ENCODE measurements at places on chromosomes 7 and 10.

GRCh38 chr7:157617401-157617800, 280.6 kb downstream of the DNAJB6 start:
- no peak for DNase-seq

GRCh38 chr10:108956149-108956548, 967.2 kb downstream of the XPNPEP1 start:
- no peak for DNase-seq

DNA sequence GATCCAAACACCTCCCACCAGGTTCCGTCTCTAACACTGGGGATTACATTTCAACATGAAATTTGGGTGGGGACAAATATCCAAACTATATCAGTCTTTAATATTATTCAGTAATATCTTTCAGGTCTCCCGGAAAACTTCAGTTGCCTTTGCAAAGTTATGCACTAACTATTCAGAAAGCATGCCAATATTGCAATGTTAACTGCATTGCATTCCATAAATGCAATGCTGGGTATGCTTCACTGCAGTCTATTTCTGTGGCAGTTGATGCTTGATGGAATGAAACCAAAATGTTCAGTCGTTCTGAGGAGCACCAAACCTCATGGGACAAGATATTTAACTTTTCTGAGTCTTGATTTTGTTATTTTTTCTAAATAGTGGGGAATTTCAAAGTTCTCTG, 147.5 kb downstream of the SLC16A9 start:
- DNase-seq: no peak

DNA sequence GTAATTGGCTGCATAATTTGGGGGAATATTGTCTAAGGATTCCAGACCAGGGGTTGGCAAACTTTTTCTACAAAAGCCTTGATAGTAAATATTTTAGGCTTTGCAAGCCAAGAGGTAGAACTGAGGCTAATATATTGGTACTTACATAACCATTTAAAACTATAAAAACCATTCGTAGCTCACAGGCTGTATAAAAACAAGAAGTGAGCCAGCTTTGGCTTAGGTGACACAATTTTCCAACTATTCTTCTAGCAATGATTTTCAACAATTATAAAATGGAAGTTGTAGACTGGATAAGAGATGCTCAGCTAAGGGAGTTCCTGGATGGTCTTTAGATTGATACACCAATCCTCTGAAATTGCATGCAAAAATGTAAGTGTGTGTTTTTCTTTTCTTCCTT, 1.4 kb downstream of the GPR141 start:
- no peak for DNase-seq

DNA sequence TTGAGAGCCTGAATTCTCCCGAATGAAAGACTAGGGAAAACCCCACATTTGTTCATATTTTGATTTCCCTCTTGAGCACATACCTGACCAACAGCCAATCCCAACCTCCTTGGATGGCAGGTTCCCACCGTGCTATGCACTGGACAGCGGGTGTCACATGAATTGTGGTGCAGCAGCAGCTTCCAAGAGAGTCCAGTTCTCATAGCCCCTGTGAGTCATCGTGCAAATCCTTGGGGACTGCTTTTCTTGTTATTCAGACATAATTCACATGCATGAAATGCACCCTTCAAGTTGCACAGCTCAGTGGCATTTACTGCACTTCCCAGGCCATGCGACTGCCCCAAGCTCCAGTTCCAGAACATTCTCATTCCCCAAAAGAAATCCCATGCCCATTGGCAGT, 67.8 kb upstream of the PPP2R2D start:
- DNase-seq: no peak

GRCh38 chr7:26367219-26367711, 75.6 kb downstream of the SNX10 start:
- DNase-seq: no peak

GRCh38 chr10:108454793-108455192, 1290.3 kb upstream of the SORCS1 start:
- DNase-seq: no peak

All from HuH-7.5 (cell line).